ENCODE measurements at places on chromosomes 3 and 15. TPM values are rescaled to one million over a fixed set of nuclear protein-coding genes. Genes with fewer than 3 reads are reported as not detected.

- H3K4me1 ChIP-seq, result no peaks in the 10 kb centered on the region
- H3K36me3 ChIP-seq, result no peaks in the 10 kb centered on the region
- DNase-seq, result no peak
- no peak overlapping the region for H3K27ac ChIP-seq
- no peak overlapping the region for H3K4me3 ChIP-seq
Measured at GRCh38 chr3:55157731-55158130, 229.9 kb upstream of the LRTM1 start.

- no peaks in the 10 kb centered on the region for H3K36me3 ChIP-seq
- peak overlapping the region; percentile 48 for H3K4me3 ChIP-seq
- H3K4me1 ChIP-seq, result peaks cover 5% of the 10 kb centered on the region
- peak overlapping the region; percentile 58 for H3K27ac ChIP-seq
- no peaks in the 10 kb centered on the region for H3K27me3 ChIP-seq
Measured at GRCh38 chr3:24521420-24522145, 26.9 kb upstream of the THRB start.

DNA sequence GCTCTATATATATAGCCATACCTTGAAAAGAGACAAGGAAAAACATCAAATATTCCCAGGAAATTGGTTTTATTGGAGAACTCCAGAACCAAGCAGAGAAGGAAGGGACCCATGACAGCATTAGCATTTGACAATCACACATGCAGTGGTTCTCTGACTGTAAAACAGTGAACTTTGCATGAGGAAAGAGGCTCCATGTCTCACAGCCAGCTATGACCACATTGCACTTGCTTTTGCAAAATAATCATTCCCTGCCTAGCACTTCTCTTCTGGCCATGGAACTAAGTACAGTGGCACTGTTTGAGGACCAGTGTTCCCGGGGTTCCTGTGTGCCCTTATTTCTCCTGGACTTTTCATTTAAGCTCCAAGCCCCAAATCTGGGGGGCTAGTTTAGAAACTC is 85.5 kb downstream of the TGFBR2 start:
- no peaks in the 10 kb centered on the region for H3K27me3 ChIP-seq
- H3K27ac ChIP-seq, result peak overlapping the region; percentile 51
- peaks cover 68% of the 10 kb centered on the region for H3K4me1 ChIP-seq
- H3K4me3 ChIP-seq, result no peak overlapping the region
- no peak for DNase-seq

DNA sequence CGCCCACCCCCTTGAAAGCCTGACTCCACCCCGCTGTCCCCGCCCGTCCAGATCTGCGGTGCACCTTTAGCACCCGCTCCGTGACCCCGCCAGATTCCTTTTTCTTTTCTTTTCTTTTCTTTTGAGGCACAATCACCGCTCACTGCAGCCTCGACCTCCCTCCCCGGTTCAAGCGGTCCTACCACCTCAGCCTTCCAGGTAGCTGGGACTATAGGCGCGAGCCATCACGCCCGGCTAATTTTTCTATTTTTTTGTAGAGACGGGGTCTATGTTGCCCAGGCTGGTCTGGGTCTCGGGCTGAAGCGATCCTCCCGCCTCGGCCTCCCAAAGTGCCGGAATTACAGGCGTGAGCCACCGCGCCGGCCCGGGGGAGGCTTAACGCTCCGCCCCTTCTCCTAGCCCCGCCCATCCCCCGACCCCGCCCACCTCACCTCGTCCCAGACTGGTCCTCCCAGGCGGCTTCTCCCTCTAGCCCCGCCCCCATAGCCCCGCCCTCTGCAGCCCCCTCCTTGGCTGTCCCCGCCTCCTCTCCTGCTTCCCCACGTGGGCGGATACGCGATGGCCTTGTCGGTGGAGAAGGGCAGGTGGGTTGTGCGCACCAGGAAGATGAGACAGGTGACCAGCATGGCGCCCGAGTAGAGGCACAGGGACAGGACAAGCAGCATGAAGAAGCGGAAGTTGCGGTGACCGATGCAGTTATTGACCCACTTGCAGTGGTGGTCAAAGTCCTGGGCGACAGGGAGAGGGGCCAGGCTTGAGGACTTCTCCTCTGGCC is 3.2 kb downstream of the ZDHHC19 start:
- H3K4me1 ChIP-seq, result no peaks in the 10 kb centered on the region
- no peaks in the 10 kb centered on the region for H3K27me3 ChIP-seq
- DNase-seq, result peak; percentile 89
- H3K4me3 ChIP-seq, result peak overlapping the region; percentile 11
- no peak overlapping the region for H3K27ac ChIP-seq

GRCh38 chr3:4474683-4475490 is 7.8 kb upstream of the SUMF1 start:
- peak overlapping the region; percentile 2 for H3K4me3 ChIP-seq
- peak; percentile 75 for DNase-seq
- H3K36me3 ChIP-seq, result no peaks in the 10 kb centered on the region

DNA sequence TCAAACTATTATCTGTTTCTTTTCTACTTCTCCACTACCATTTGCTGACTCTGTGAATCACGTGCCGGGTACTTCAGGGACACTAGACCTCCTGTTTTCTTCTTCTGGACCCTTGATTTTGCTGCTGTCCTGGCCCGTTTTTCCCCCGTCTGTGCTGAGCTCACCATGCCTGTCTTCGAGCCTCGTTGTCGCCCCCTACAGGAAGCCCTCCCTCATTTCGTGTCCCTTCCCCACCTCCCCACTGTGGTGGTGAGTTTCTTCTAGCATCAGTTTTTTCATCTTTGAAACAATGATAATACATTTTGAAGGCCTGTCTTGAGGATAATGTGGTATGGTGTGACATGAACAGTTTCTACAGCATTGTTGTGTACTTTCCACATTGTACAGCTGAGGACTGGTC is 12.8 kb downstream of the GABRG3 start:
- H3K36me3 ChIP-seq, result no peaks in the 10 kb centered on the region
- H3K27me3 ChIP-seq, result no peaks in the 10 kb centered on the region
- H3K4me1 ChIP-seq, result no peaks in the 10 kb centered on the region
- no peak overlapping the region for H3K4me3 ChIP-seq
- DNase-seq, result no peak

DNA sequence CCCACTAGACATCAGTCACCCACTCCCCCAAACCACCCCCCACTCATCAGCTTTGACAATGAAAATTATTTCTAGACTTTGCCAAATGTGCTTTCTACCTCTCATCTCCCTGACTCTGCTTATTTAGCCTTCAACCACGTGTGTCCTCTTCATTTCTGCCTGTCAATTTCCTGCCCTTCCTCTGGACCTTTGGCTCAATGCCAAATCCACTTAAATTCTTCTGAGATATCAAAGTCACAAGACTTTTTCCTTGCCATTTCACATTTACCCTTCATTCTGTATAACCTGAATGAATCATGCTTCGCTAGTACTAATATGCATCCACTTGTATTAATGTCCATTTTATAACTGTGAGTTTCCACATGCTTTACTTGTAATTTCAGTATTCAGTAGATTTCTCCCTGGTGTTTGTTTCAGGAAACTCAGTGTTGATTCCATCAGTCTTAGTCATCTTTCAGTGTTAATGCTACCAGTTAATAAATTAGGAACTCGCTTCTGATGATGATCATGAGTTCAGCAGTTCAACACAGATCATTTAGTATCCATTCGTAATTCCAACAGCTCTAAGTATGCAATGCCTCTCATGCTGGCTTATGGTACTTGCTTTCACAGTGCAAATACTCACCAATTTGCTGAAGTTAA is 128.2 kb upstream of the OSTN start:
- H3K4me3 ChIP-seq, result no peak overlapping the region
- no peaks in the 10 kb centered on the region for H3K27me3 ChIP-seq
- H3K4me1 ChIP-seq, result no peaks in the 10 kb centered on the region
- no peak overlapping the region for H3K27ac ChIP-seq

DNA sequence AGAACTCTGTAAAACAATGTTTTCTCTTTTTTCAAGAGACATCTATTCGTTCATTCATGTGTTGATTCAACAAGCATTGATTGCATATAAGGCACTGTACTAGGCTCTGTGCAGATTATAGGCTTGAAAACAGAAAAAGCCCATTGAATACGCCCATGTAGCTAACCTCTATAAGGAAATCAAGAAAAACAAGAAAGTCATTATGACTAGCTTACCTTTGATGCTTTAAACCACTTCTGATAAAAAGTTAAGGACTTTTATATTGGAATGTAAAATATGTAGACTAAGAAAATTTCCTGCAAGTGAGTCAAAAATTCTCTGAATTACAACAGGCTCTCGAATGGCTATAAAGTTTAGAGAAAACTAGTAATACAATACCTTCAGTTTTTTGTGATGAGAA is 92.5 kb downstream of the BDH1 start:
- H3K4me3 ChIP-seq, result no peak overlapping the region
- peaks cover 10% of the 10 kb centered on the region for H3K27me3 ChIP-seq
- H3K36me3 ChIP-seq, result no peaks in the 10 kb centered on the region

GRCh38 chr15:88243895-88244787 is 12.4 kb downstream of the NTRK3 start:
- no peaks in the 10 kb centered on the region for H3K36me3 ChIP-seq
- no peaks in the 10 kb centered on the region for H3K27me3 ChIP-seq
- H3K27ac ChIP-seq, result no peak overlapping the region
- no peaks in the 10 kb centered on the region for H3K4me1 ChIP-seq
- DNase-seq, result no peak

DNA sequence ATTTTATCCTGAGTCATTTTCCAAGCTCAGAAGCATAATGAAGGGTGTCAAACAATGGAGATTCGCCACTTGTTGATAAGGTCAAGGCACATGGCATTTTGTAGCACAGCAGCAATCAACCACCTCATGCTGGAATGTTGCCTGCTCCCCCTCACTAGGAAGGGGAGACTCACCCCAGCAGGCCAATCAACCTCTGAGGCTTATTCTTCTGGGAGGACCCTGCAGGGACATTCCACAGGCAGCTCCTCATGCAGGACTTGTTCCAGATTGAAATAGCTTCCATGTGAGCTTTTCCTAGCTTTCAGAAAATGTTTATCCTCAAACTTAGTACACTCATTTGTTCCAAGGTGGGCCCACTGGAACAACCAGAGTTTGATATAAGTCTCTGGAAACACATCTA is 77.6 kb downstream of the SSR3 start:
- no peak overlapping the region for H3K27ac ChIP-seq
- H3K36me3 ChIP-seq, result no peaks in the 10 kb centered on the region
- no peaks in the 10 kb centered on the region for H3K4me1 ChIP-seq
- no peak for DNase-seq
- peaks cover 10% of the 10 kb centered on the region for H3K27me3 ChIP-seq
- no peak overlapping the region for H3K4me3 ChIP-seq

DNA sequence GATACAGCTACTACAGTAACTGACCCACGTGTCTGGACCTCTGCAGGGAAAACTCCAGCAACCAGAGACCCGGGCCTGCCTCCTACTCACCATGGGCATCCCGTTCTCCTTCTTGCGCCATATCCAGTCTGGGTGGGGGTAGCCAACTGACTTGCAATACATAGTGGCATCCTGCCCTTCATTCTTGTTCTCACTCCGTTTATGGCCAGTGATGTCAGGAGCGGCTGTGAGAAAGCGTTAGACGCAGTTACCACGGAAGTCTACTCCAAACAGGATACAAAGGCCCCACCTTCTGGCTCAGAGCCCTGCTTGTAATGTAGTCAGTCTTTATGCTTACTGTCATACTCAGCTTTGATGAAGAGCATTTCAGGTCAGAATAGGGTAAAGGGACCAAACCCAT is 59.6 kb downstream of the NPTN start:
- no peaks in the 10 kb centered on the region for H3K27me3 ChIP-seq
- no peak overlapping the region for H3K4me3 ChIP-seq
- DNase-seq, result no peak
- no peaks in the 10 kb centered on the region for H3K36me3 ChIP-seq
- H3K27ac ChIP-seq, result no peak overlapping the region
- peaks cover 3% of the 10 kb centered on the region for H3K4me1 ChIP-seq

GRCh38 chr15:62665449-62665848 is 377.1 kb upstream of the TPM1 start:
- DNase-seq, result no peak
- no peak overlapping the region for H3K4me3 ChIP-seq
- no peaks in the 10 kb centered on the region for H3K27me3 ChIP-seq
- no peaks in the 10 kb centered on the region for H3K36me3 ChIP-seq

DNA sequence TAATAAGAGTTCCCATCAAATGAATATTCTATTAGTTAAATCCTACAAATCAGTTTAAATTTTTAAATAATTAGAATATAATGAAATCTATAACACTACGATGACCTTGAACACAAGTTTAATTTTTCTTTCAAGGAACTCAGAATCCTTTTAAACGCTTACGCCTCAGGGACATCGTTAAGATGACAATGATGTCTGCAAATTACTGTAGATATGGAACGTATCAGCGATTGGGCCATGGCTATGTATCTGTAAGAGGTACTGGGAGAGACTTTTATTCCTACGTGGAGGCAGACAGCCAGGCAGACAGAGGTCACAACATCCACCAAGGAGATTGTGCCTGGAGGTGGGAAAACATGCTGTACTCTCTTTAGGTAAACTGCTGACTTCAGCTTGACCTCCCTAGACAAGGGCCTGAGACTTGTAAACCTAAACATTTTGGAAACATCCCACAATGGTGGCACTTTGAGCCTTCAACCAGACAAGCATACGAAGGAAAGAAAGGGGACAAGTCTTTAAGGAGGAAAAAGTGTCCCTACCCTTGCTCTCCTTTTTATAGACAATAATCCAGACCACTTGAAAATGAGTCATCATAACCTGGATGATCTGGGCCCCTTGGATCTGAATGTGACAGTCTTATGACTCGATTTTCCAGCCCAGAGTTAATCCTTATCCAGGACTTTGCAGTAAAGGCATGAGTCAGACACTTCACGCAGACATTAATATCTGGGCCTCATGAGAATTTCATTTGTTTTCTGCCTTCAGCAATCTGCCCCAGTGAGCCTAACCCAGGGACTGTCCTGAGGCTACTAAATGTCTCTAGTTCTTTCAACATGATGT is 6.8 kb upstream of the LDHAL6B start:
- H3K4me3 ChIP-seq, result no peak overlapping the region
- peak overlapping the region; percentile 20 for H3K27ac ChIP-seq
- peaks cover 49% of the 10 kb centered on the region for H3K36me3 ChIP-seq
- no peaks in the 10 kb centered on the region for H3K4me1 ChIP-seq

DNA sequence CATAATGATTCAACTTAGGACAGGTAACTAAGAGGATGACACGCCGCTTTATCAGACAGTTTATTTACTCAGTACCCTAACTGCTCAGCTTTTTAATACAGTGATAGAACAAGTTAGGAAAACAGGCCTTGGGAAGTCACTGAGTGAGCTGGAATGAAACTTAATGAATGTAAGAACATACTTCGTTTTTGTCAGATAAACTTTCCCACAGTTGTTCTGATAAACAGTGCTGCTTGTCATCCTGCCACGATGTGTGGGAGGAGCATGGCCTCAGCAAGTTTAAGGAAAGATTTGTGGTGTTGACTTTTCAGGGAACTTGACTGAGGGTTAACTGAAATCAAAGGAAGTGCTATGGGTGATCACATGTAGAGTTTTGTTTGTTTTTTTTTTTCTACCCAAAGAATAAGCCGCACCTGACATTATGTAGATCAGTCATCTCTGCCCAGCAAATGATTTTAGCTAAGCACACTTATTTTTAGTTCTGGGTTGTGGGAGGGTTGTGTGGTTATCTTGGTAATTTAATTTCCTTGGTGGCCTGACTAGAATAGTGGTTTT is 5.6 kb upstream of the P2RY14 start:
- no peak overlapping the region for H3K27ac ChIP-seq
- H3K27me3 ChIP-seq, result no peaks in the 10 kb centered on the region
- no peaks in the 10 kb centered on the region for H3K4me1 ChIP-seq
- no peaks in the 10 kb centered on the region for H3K36me3 ChIP-seq

- H3K27me3 ChIP-seq, result no peaks in the 10 kb centered on the region
- H3K27ac ChIP-seq, result peak overlapping the region; percentile 97
- peaks cover 4% of the 10 kb centered on the region for H3K4me1 ChIP-seq
Measured at GRCh38 chr3:11642431-11643191, 1.1 kb downstream of the VGLL4 start.

PPP1R14D gene
- 0.47 TPM for total RNA-seq

MESP2 gene
- not detected for total RNA-seq

SHISA5 gene
- total RNA-seq, result 179 TPM

LRRC2 gene
- 0.45 TPM for total RNA-seq

ROPN1 gene
- total RNA-seq, result not detected

Data from left lung (tissue), 14 donors.